ENCODE measurements at places on chromosomes 4 and X. TPM values are rescaled to one million over a fixed set of nuclear protein-coding genes. Genes with fewer than 3 reads are reported as not detected.

The C4orf51 gene
- not detected for total RNA-seq

The HAUS7 gene
- total RNA-seq = 16.4 TPM

The GAGE2A gene
- total RNA-seq = not detected

The CENPI gene
- 4.3 TPM for total RNA-seq

The LRCH2 gene
- total RNA-seq = 11.1 TPM

The AKAP14 gene
- not detected for total RNA-seq

The GPRASP1 gene
- 11.5 TPM for total RNA-seq

The EDNRA gene
- total RNA-seq = 10.8 TPM

The POLN gene
- 3.7 TPM for total RNA-seq

The ERAS gene
- not detected for total RNA-seq

The SGMS2 gene
- 144 TPM for total RNA-seq

The RHOXF2 gene
- total RNA-seq = not detected

The SLC9B2 gene
- total RNA-seq = 10.4 TPM

The SEC31A gene
- total RNA-seq = 392 TPM

The TCP11X2 gene
- total RNA-seq = not detected

The ETDB gene
- not detected for total RNA-seq

The GAGE12G gene
- not detected for total RNA-seq

The ATXN3L gene
- total RNA-seq = not detected

The PAGE2 gene
- not detected for total RNA-seq

The CXXC4 gene
- total RNA-seq = not detected

The IQSEC2 gene
- total RNA-seq = 5.6 TPM

The ITGB1BP2 gene
- total RNA-seq = 6.2 TPM

The ARHGEF38 gene
- not detected for total RNA-seq

The TBC1D9 gene
- 12.8 TPM for total RNA-seq

The FHIP1A gene
- 0.99 TPM for total RNA-seq

The FRMD7 gene
- not detected for total RNA-seq

All from fibroblast of the aortic adventitia (primary cell).